ENCODE measurements at places on chromosomes 4 and X. TPM values are rescaled to one million over a fixed set of nuclear protein-coding genes. Genes with fewer than 3 reads are reported as not detected.

GRCh38 chrX:110373310-110373709, 14.7 kb downstream of the RTL9 start:
- no peaks in the 10 kb centered on the region for H3K4me1 ChIP-seq
- no peaks in the 10 kb centered on the region for H3K27me3 ChIP-seq
- DNase-seq: no peak

- no peaks in the 10 kb centered on the region for H3K4me1 ChIP-seq
- H3K27ac ChIP-seq: no peak overlapping the region
- no peak overlapping the region for H3K4me3 ChIP-seq
- no peaks in the 10 kb centered on the region for H3K27me3 ChIP-seq
- H3K36me3 ChIP-seq: no peaks in the 10 kb centered on the region
These were observed 431.2 kb downstream of the KCTD8 start for GRCh38 chr4:44017422-44017739.

DNA sequence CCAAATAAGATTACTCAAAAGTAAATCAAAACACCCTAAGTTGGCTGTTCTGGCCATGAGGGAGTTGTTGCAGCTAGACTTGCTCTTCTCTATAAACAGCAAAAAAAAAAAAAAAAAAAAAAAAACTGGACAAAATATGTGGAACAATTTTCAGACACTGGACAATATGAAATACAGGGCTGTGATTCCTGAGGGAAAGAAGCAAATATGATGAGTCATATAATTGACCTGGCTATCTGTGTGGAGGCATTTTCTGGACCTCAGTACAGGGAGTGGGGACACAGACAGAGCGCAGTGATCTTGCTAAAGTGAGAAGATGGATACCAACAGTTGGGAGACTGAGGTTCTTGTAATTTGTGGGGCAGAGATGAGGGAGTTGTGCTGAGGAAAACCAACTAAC, 192.0 kb upstream of the HAND2 start:
- no peaks in the 10 kb centered on the region for H3K4me1 ChIP-seq
- no peaks in the 10 kb centered on the region for H3K36me3 ChIP-seq
- no peaks in the 10 kb centered on the region for H3K27me3 ChIP-seq
- no peak for DNase-seq

DNA sequence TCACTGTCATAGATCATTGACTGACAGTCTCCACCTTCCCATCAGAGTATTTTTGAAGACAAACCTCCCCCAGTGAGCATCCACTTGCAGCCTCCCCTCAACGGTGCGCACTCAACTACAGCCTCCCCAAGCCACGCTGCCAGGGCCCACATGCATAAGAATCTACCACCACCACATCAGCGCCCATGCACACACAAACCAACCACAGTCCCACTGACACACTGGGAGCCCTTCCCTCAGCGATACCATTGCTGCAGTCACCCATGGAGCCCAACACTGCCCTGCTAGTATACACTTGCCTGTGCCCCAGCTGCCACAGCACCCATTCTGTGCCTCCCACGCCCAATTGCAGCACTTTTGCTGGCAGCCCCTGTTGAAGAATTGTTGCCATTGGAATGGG, 132.9 kb downstream of the CHM start:
- no peaks in the 10 kb centered on the region for H3K4me1 ChIP-seq
- no peak for DNase-seq
- no peaks in the 10 kb centered on the region for H3K36me3 ChIP-seq
- no peaks in the 10 kb centered on the region for H3K27me3 ChIP-seq

DNA sequence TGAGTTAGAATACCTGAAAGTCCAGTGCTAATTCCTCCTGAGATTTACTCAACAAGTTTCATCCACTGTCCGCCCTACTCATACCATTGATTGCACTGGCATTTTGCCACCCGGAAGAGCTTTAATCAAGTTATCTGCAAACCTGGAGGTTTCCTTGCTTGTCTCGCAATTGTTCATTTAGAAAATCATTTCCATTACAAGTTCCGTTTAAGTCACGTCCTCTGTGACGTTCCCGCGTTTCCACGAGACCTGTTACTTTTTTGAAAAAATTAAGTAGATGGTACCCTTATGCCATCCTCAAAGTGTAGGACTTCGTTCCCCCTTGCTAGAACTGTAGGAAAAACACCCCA, 761 bp upstream of the FRYL start:
- peak overlapping the region; percentile 91 for H3K4me3 ChIP-seq
- no peaks in the 10 kb centered on the region for H3K36me3 ChIP-seq
- peaks cover 29% of the 10 kb centered on the region for H3K4me1 ChIP-seq
- H3K27ac ChIP-seq: peak overlapping the region; percentile 99
- DNase-seq: peak; percentile 59

GRCh38 chr4:153759407-153760316, at the start of gene RNF175:
TSS of gene RNF175 (minus strand) at chr4:153760024. CDS start at chr4:153759862, 162 bp downstream.
- no peaks in the 10 kb centered on the region for H3K36me3 ChIP-seq
- H3K4me1 ChIP-seq: no peaks in the 10 kb centered on the region
- no peak within 1 kb of the TSS for H3K27ac ChIP-seq

- H3K27me3 ChIP-seq: no peaks in the 10 kb centered on the region
- no peak for DNase-seq
- H3K27ac ChIP-seq: no peak overlapping the region
These were observed 313.0 kb downstream of the DCTD start for GRCh38 chr4:182604161-182604622.

DNA sequence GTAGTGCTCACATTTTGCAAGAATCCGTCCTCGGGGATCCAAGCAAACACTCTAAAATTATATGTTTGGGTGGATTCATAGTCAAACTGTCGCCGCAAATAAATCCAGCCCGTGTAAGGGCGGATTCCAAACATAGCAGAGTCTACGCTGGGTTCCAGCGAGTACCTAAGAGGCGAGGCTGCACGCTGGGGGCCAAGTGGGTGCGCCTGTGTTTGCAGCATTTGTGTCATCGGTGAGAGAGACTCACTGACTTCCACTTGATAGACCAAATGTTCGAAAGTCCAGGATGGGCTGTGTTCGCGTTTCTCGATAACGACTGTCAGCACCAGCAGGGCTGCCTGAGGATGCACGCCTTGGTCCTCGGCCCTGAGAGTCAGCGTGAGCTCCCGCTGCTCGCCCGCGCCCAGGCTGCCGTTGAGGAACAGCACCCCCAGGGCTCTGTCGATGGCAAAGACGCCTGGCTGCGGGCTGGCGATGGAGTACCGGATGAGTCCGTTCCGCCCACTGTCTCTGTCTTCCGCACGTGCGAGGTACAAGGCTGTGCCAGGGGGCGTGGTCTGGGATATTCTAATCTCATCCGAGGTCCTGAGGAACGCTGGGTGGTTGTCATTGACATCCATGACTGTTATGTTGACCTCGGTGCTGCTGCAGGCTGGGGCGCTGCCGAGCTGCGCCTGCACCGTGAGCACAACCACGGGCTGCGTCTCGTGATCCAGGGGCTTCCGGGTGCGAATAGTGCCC, 158.7 kb downstream of the DCHS2 start:
- no peaks in the 10 kb centered on the region for H3K27me3 ChIP-seq
- H3K4me1 ChIP-seq: peaks cover 7% of the 10 kb centered on the region
- H3K36me3 ChIP-seq: no peaks in the 10 kb centered on the region
- peak overlapping the region; percentile 30 for H3K4me3 ChIP-seq
- DNase-seq: peak; percentile 76

DNA sequence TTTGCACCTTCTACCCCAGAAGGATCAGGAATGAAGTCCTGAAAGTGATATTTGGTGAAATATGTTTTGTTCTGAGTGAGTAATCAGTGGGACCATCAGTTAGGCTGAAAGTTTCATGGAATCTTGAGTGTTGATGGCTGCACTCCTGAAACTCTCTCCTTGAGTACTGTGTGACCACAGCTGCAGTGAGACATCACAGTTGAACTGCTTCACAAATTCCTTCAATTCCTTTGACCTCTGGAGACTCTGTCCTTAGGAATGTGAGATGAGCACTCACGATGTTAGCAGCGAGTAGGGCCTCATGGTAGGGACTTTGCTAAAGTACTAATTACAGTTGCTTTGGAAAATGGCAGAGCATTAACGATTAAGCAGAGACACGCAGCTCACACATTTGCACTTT, 142.9 kb upstream of the SLC4A4 start:
- no peak overlapping the region for H3K4me3 ChIP-seq
- no peaks in the 10 kb centered on the region for H3K36me3 ChIP-seq
- no peak overlapping the region for H3K27ac ChIP-seq
- no peaks in the 10 kb centered on the region for H3K4me1 ChIP-seq
- no peak for DNase-seq

- H3K4me1 ChIP-seq: peaks cover 63% of the 10 kb centered on the region
- no peak overlapping the region for H3K27ac ChIP-seq
- peaks cover 59% of the 10 kb centered on the region for H3K36me3 ChIP-seq
- H3K27me3 ChIP-seq: no peaks in the 10 kb centered on the region
- H3K4me3 ChIP-seq: no peak overlapping the region
These were observed 13.6 kb downstream of the DHX15 start for GRCh38 chr4:24570574-24571236.

Gene RAB40AL
- 3.0 TPM for total RNA-seq

Data from stomach (tissue), 19 donors.